Progenitor cell of endocrine pancreas (in vitro differentiated cells): ENCODE measurements at places on chromosomes 6 and 20.

DNA sequence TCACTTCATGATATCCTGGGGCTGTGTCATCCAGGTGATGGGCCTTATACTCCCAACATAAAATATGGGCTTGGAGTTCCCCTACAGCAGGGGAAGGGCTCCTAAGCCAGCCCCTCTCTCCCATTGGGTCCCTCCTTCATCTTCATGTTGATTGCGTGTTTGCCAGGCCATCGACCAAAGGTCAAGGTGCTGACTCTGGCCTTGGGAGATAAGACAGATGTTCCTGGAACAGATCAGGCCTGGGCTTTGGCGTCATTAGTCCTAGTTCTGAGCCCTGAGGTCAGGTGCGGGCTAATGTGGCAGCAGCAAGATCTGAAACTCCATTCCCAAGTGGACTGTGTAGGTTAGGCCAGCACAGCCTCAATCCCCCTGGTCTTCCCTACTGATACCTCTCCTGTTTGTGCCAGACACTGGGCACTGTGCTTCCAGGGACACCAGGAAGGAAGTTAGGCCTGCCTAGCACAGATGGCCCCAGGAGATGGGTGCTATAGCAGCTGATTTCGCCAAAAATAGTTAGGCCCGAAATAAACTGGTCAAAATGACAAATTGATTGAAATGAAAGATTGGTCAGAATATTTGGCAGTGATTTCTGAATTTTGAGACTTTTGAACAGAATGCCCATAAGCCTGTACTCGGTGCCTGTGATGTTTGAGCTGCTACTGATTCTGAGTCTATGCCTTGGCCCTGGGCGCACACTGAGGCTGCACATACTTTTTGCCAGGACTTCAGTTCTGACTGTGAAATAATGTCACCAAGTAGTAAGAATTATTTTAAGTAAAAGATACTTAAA, 28.8 kb downstream of the EPB41L1 start:
- DNase-seq: no peak

DNA sequence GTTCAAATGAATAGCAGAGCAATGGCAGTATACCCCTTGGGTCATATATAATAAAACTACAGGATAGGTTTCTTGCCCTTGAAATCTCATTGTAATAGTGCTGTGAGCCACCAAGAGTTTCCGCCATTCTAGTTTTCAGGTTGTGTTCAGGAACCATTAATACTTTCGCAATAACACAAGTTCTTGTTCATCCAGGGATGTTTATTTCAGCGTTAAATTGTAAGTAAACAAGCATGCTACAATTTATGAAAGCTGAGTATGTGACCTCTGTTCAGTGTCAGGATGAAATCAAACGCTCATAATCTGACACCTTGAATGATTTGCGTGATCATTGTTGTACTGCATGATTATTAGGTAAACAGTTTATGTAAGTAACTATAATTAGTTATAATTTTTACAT, 22.8 kb downstream of the ANKS1A start:
- no peak for DNase-seq

DNA sequence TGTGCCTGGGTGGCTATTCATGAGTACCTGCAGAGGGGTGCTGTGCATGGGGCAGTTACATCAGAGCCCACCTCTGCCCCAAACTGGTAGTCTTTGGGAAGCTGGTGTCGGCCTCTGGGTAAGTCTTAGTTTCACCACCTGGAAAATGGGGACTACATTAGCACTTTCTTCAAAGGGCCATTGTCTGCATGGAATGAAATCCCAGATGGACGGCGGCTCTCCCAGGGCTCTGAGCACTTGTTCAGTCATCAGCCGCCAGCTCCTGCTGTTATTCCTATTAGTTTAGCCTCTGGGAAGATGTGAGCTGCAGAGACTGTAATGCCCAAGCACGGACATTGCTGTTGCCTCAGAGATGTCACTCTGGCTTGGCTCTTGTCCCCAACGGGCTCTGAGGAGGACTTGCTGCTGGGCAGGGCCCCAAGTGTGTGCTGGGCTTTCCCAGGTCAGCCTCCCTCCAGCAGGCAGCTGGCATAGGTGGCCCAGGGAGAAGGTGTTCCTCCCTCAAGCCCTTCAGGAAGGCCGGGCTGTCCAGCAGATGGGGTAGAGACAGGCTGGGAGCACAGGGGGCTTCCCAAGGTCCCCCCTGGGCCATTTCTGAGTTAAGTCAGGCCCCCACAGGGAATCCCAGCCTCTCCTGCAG, 268.3 kb downstream of the TFAP2C start:
- no peak for DNase-seq

DNA sequence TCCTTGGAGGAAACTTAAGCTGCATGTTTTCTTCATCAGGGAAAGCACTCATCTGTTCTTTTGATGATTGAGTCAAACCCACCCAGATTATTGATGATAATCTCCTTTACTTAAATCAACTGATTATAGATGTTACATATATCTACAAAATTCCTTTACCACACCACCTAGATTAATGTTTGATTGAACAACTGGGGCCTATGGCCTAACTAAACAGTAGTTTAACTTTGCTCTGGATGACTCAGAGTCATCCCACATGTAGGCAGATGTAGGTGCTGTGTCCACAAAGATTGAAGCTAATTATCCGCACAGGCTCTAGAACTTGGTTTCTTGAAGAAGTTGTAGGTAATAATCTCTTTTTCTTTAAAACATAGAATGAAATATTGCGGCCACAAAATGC, 42.2 kb downstream of the PKIB start:
- DNase-seq: no peak

DNA sequence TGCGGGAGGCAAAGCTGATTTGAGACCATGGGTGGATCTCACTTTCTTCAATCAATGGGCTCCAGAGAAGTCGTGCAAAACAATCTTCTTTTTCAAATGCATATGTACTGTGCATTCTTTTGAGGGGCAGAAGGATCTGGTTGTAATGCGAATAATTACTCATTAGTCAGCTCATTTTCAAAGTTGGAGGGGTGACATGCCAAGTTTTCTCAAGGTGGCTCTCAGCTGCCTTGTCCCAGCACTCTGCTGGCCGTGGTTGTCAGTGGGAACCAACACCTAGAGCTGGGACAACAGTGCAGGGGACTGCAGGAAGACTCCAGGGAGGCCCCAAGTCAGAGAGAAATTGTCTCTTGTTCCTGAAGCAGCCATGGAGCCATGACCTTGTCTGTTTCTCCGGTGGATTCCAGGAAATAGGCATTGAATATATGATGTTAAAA, 25.3 kb downstream of the MYT1 start:
- no peak for DNase-seq

DNA sequence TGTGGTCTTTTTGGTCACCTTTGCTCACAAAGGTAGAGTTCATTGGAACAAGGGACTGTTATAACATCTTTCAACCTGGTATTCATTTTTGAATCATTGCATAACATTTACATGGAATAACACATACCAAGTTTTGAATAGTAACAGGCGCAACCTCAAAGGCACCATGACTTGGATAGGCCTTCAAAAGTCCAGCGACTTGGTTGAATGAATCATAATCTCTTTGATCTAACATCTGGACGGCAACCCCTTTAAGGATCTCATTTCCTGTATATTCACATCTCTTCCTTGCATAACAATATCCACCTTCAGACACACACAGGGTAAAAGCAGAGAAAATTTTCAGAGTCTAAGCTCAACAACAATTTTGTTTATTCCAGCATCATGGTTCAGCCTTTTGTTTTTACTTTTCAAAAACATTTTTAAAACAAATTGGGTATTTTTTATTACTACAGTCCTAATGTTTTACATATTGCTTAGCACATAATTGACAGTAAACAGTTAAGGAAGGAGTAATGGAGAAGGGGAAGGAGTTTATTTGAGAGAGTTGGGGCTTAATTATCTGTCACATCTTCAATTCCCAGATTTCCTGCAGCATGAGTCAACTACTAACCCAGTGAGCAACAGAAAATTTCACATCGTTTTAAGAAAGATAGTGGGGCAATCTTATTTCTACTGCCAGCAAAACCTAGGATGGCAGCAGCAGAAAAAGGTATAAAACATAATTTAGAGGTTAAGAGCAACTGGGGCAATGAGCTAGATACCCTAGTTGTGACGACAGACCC, 41.8 kb upstream of the F13A1 start:
- no peak for DNase-seq

GRCh38 chr6:15065261-15065989, 180.4 kb upstream of the JARID2 start:
- DNase-seq: no peak

GRCh38 chr20:53608071-53608455, 14.4 kb upstream of the ZNF217 start:
- DNase-seq: no peak

DNA sequence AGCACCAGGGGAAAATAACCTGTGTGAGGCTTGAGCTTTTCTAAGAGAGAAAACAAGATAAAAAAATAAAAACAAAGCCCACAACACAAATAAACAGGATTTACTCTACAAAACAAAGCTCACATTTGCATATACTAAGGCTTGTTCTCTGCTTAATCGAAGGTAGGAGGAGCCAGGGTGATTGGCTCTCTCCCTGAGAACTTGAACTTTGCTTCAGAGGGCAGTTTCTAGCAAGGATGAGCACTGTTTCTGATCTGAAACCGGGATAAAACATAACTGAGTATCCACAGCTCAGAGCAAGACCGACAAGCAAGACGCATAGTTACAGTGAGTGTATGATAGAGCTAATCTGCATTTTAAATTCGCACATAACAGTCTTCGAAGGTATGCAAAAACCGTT, 200.6 kb downstream of the PRKN start:
- no peak for DNase-seq

- no peak for DNase-seq
Observed at GRCh38 chr6:125722886-125723285, 26.5 kb upstream of the HEY2 start.

DNA sequence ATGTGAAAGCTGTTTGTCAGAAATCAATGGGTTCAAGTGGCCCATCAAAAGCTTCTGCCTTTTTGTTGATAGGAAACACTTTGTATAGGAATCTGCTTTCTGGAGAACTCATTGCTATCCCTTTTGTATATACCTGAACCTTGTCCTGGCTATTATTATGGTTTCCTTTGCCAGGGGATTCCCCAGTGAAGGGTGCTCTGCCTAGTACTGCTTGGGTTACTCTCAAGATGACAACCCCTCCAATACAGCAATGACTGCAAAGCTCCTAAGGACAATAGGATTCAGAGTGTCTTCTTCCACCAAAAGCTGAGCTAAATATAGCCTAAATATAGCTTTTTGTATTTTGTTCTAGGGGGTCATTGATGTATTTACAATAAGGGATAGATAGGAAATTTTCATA, 54.0 kb upstream of the PTPRK start:
- DNase-seq: no peak

DNA sequence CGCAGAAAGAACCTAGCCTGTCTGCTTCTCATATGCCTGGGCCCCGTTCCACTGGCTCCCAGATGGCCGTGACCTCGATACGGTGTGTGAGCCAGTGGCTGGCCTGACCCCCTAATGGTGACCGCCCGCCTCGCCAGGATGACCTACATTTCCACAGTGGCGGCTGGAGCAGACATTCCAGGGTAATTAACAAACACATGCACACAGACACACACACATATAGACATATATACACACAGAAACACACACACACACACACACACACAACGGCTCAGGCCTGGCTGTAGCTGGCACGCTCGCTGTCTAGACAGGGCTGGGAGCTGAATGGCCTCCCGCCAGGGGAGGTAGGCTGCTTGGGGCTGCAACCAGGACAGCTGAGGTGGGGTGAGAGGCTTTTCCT, 227.1 kb downstream of the ANKRD60 start:
- no peak for DNase-seq

GRCh38 chr20:23449421-23449820, 3.3 kb downstream of the CST11 start:
- no peak for DNase-seq

DNA sequence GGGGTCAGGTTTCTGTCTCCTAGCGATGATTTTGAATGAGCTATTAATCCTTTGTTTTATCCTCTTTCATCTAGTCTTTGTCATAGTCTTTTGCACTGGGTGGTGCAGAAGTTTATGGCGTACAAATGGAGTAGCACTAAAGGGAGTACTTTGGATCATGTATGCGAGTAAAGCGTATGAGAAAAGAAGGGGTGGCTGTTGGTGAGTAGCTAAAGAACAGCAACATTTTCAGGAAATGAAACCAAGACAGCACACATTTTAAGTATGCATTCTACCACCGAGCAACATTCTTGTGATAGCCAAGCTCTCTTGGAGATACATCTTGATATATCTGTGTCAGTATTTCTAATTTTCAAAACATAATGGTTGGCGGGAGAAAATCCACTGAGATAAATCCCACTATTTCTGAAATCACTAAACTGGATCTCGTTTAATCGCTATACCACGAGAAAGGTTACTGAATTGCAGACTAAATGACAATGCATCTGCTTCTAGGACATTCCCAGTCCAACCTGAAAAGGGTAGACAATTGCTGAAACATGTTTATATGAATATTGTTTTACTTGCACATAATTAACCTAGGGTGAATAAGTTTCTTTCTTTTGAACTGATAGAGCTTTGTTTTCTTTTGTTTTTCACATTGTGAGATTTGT, 196.1 kb downstream of the TRIM27 start:
- DNase-seq: no peak

- no peak for DNase-seq
Observed at GRCh38 chr6:138975815-138976214, 12.2 kb downstream of the REPS1 start.

GRCh38 chr6:36769676-36770499, 69.4 kb downstream of the CPNE5 start:
- DNase-seq: no peak

DNA sequence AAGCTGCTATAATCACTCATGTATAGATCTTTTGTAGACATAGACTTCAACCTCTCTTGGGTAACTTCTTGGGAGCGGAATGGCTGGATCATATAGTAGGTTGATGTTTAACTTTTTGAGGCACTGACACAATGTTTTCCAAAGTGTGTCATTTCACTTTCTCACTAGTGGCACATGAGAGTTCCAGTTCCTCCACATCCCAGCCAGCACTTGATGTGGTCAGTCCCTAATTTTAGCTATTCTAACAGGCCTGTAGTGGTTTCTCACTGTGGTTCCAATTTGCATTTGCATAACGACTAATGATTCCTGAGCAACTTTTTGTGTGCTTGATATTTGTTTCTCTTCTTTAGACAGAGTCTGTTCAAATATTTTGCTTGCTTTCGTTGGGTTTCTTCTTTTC, 221.3 kb downstream of the DLL1 start:
- DNase-seq: no peak

- DNase-seq: no peak
Observed at GRCh38 chr6:117558818-117559217, 43.5 kb downstream of the GOPC start.

DNA sequence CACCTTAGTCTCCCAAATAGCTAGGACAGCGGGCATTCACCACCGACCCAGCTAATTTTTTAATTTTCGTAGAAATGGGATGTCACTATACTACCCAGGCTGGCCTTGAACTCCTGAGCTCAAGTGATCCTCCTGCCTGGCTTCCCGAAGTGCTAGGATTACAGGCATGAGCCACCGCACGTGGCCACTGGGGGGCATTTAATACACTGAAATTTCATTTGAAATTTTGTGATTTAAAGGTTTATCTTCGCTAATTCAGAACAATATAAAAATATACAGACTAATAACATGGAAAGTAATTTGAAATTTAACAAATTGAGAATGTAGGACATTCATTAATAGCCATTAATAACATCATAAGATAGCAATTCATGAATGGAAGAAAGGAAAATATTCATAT, 20.5 kb upstream of the TBC1D32 start:
- DNase-seq: no peak
